ENCODE measurements at places on chromosomes 6 and 20.

DNA sequence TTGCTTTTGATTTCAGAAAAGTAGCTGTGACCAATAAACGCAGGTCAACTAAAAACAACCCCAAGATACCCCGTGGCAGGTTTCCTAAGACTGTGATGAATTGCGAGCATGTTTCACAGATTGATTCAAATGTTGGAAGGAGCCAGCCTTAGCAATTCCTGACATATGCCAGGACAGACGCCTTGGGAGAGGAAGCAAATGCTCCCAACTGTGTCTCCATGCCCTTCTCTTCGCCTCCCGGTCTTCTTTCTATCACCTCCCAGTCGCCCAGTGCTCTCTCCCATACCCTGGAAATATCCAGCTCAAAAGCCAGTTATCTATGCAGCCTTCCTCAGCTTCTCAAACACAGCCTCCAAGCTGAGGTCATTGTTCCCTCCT is 32.0 kb downstream of the KIAA0319 start:
- no peak for DNase-seq

GRCh38 chr6:91667596-91667995 is 1080.7 kb upstream of the MAP3K7 start:
- no peak for DNase-seq

DNA sequence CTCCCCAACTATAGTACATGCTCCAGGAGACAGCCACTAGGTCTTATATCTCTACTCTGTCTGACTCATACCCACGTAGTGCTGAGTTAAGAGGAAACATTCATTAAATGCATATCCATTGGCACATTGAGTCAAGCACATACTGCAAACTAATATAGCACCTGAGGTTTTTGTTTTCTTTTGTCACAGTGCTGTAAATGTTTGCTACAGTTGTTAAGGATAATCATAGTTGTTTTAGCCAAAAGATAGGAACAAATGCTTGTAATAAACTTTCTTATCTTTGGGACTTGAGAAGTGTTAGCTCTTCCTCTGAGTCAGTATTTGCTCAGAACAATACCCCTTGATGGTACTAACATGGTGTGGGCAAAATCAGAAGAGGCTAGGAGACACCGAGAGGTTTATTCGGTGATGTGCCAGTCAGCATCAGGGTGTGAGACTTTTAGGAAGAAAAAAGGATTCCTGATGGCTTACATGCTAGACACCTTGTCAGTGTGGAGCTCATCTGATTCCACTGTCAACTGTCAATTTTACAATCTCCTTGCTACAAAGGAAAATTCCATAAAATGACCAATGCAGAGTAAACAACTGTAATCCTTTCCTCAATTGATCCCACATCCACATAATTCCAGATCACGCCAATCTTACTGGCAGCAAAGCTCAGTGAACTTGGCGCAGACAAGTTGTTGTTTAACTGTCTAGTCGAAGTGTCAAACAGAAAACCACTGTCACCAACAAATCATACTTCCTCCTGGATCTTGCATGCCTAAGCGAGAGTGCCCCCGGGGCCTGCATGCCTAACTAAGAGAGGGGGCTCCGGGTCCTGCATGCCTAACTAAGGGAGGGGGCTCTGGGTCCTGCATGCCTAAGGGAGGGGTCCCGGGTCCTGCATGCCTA is 36.1 kb downstream of the ELOVL2 start:
- DNase-seq = no peak

- no peak for DNase-seq
These were observed 5.9 kb downstream of the OSTM1 start for GRCh38 chr6:108068618-108069017.

GRCh38 chr20:62382306-62383198 is 4.4 kb upstream of the RPS21 start:
- peak; percentile 39 for DNase-seq

DNA sequence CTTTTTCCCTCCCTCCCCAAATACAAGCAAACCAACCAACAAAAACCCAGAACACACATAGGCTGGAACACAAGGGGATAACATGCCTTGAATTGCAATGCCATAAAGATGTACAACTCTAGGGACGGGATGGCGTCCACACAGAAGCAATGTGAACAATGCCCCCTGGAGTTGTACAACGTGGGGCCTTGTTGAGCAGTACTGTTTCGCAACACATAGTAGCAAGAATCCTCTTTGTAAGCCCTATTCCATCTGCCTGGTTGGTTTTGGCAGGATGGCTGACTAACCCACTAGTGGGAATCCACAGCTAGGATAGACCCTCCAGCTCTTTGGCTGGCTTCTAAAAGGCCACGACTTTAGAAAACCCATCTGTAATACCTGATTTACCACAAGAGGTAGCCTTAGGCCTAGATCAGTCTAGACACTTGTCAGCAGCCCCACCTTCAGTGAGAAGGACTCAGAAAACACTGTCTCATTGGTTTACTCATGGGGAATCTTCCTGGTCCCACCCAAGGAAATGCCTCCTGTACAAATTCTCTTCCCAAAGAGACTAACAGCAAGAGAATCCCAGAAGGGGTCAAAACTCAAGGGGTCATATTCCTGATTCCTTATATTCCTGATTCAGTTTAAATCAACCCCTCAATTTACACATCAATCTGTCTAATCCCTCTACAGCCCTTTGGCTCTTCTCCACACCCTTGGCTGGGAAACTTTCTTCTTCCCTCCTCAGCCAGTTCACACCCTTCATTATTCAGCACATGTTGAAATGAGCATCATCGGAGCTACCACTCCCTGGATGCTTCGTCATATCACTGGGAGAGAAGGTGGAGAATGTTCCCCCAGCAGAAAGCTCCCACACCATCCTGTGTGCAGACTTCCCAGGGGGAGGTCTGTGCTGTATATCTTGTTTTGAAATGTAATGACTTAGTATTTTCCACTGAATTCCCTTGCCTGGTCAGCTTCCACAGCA is 622.4 kb upstream of the FLRT3 start:
- no peak for DNase-seq

GRCh38 chr6:26599134-26599533 is 2.4 kb downstream of the ABT1 start:
- no peak for DNase-seq

- no peak for DNase-seq
These were observed 364.5 kb upstream of the JARID2 start for GRCh38 chr6:14881398-14881797.

DNA sequence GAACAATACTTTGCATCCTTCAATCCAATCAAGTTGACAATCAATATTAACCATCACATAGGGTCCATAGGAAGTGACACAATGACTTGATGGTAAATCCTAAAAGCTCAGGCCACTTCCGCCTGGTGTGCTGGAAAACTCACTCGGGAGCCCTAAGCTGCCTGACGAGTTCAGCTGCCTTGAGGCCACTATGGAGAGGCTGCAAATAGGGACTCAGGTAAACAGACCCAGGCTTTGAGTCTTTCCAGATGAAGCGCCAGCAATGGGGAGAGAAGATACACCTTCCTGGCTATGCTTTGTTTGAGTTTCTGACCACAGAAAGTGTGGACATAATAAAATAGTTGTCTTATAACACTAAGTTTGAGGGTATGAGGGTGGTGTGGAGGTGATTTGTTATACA is 112.6 kb downstream of the GPR63 start:
- no peak for DNase-seq

- DNase-seq = peak; percentile 18
These were observed 78.7 kb downstream of the NCOA7 start for GRCh38 chr6:125869427-125869826.

DNA sequence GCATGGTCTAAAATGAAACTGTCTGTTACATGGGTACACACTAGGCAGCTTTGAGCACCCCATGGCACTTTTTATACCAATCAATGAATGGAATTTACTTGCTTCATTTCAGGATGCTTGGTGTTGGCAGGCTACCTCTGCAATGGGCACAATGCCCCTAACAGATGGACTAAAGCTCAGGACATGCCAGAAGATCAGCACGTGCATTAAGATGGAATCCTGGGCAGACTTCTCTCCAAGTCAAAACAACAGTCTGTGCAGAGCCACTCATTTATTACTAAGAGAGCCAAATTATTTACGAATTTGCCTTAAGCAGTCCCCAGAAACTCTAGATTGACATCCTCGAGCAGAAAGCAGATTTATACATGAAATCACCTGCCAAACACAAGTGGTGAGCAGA is 55.8 kb upstream of the SCML4 start:
- no peak for DNase-seq

- peak; percentile 9 for DNase-seq
These were observed at the start of gene TMEM200A for GRCh38 chr6:130365166-130366106. Gene TMEM200A, plus strand, starts transcription at chr6:130366017. Its CDS starts 74,406 bp downstream, at chr6:130440423.

- DNase-seq = no peak
These were observed 3.8 kb upstream of the NPEPL1 start for GRCh38 chr20:58688840-58689239.

- DNase-seq = no peak
These were observed 518.3 kb downstream of the DHX35 start for GRCh38 chr20:39480276-39481043.

DNA sequence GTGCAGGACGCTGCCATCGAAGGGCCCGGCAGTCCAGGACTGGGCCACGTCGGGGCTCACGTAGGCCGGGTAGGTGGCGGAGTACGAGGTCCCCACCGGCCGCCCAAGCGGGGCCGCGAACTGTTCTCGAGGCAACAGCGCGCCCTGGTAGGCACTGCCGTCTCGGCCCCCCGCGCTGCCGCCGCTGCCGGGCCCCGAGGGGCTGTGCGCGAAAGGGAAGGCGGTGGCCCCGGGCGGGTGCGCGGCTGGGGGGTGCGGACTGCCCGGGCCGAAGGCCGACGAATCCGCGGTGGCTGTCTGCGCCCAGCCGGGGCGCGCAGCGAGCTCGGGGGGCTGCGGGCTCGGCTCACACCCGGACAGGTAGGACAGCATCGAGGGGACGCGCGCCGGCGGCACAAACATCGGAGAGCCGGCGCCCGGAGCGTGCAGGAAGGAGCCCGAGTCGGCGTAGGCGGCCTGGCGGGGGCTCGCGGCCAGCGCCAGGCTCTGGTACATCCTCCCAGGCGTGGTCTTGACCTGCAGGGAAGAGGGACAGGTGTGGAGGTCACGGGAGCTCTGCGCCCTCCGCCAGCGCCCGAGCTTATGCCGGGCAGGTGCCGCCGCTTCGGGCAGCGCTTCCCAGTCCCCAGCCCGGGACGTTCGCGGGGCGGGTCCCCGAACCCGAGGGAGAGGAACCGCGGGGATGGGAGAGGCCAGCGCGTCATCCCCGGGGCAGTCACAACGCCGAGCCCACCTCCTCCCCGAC is 596 bp downstream of the GATA5 start:
- DNase-seq = no peak

DNA sequence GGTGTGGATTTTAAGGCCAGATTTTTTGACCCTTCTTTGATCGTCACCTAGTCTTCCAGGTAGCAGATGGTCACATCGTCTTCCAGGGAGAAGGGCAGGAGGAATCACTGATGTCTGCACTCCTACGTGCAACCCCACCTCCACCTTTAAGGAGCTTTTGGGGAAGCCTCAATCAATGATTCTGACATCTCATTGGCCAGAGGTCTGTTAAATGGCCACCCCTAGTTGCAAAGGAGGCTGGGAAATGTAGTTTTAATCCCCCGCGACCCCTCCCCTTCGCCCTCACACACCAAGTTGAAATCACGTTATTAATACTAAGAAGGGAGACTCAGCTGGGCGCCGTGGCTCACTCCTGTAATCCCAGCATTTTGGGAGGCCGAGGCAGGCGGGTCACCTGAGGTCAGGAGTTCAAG is 151.4 kb downstream of the BCAS1 start:
- no peak for DNase-seq

GRCh38 chr6:35382015-35382414 is 39.7 kb downstream of the PPARD start:
- DNase-seq = no peak

DNA sequence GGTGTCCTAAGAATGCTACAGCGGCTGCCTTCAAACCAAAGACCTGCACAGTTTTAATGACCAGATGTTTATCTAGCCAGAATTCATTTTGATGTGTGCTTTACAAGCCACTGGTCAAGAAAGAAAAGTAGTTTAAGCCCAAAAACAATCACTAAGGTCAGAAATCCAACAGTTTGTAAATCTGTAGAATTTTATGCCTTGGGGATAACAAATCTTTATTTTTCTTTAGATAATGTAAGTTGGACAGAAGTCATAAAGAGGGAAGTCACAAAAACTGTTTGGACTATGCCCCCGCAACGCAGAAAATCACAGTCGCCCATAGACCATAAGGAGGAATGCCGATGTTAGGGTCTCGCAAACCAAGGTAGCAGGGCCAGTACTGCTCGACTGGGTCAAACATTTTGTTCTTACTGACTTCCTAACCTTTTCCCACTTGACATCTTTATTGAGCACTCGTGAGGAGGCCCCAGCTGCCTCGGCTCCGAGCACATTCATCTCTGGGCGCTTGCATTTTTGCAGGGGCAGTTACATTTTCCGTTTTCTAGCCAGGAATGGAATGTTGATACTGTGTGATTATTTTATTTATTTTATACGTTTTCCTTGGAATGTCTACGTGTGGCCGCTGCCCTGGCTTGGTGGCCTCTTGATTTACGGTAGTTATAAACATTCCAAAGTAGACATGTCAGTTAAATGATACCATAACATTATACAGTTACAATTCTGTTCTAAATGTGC is 56.7 kb upstream of the APCDD1L start:
- DNase-seq = no peak

GRCh38 chr20:40160097-40160550 is 528.9 kb downstream of the MAFB start:
- DNase-seq = no peak

GRCh38 chr20:6348908-6349307 is 226.1 kb upstream of the FERMT1 start:
- DNase-seq = no peak

GRCh38 chr20:41223112-41223511 is 85.8 kb downstream of the PLCG1 start:
- DNase-seq = no peak

DNA sequence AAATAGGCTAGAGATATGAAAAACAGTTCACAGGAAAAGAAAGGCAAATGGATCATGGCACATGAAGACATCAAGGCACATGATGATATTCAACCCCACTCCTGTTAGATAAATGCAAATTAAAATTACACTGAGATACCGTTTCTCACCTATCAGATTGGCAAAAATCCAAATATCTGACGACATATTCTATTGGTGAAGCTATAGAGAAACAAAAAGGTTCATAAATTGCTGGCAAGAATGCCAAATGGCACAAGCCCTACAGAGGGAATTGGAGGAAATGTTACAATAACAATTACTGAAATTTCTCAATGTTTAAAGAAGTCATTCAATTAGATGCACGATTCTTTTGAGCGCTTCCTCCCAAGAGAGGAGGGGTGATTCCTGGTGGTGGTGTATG is 45.3 kb upstream of the DSN1 start:
- no peak for DNase-seq

- DNase-seq = no peak
These were observed 205.5 kb downstream of the MMUT start for GRCh38 chr6:49257549-49257948.

DNA sequence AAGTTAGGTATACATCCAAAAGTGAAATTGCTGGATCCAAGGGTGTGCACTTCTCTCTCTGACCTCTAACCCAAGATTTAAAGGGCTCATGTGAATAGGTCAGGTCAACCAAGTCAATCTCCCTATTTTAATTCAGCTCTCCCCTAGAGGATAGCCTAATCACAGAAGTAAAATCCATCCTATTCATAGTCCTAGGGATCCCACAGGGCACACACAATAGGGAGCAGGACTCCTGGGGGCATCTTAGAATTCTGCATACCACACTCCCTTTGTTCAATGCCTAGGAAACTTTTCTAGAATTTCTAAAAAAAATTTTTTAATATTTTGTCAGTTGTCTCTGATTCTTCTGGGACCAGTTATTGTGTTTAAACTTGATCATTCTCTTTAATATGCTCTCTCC is 35.1 kb downstream of the CST9L start:
- no peak for DNase-seq
